GM10248 (cell line): ENCODE measurements at places on chromosomes 7 and 10.

DNA sequence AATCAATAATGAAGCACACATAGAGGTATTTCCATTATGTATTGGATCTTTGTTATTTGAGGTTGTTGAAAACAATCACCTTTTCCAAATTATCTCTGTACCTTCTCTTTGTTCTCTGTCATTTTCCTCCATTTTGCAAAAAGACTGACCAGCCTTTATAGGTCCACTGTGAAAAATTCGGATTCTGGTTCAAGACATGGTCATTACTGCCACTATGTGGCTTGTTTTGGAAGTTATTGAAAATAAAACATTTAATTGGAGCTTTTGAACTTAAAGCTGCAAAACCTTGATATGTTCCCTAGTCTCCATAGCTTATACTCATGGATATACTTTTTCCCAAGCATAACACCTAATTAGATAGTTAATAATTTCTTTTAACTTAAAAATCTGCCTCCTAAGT, 1094.4 kb downstream of the NRG3 start:
- DNase-seq = no peak

DNA sequence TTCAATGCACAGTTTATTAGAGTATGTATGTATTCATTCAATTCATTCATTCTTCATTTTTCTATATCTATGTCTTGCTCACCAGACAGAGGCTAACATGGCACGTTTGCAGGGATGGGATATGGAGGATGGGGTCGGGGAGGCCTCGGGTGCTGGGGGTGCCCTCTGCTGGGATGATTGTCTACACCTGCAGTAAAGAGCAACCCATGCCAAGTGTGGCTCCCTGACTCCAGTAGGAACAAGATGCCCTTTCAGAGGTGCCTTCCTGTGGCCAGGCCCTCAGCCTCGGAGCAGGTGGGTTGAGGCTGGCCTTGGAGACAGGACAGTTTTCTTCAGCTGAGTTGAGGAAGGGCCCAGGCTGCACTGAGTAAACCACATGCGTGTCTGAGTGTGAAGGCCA, 157.2 kb downstream of the SH2D4B start:
- no peak for DNase-seq

DNA sequence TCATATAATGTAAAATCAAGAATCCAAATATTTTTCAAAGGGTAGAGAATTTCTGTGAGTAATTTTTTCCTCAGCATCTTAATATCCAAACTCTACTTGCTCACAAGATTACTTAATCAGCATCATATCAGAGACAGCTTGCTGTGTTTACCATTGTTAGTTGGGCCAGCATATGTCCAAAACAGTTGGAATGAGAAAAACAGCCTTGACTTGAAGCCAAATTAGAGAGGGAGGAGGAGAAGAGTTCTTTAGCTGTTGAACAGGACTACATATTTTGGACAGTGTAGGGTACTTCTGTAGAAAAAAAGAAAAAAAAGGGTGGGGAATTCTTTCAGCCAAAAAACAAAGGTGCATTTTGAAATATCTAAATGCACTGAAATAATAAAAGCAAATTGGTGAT, 69.8 kb downstream of the HDAC9 start:
- no peak for DNase-seq

DNA sequence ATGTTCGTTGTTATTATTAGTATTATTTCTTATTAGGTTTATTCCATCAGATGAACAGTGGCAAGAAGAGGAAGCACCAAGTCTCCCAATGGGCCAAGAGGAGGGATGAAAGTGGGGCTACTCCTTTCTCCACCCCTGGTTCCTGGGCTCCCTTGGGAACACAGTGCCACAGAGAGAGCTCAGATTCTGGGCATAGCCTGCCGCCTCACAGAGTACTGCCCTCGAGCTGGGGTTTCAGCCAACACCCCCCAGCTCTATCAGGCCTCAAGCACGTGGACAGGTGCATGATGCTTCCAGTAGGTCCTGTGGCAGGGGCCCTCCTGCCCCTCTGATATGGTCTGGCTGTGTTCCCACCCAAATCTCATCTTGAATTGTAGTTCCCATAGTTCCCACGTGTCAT, 103.6 kb upstream of the RNF32 start:
- no peak for DNase-seq

GRCh38 chr7:157465891-157466866, 129.4 kb downstream of the DNAJB6 start:
- no peak for DNase-seq

DNA sequence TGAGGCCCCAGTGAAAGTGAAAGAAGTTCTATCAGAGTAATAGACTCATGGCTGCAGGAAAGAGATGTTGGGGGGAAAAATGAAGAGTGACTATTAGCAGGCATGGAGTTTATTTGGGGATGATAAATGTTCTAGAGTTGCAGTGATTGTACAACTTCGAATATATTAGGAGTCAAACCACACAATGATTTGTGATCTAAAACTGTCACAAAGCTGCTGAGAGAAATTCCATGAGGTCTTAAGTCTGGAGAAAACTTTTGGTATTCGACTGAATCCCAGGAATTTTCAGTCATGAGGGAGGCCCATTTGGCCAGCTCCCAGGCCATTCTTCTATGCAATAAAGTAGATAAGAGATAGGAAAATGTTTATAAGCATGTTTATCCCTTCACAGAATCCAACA, 55.9 kb upstream of the UNC5B start:
- DNase-seq = no peak

GRCh38 chr10:121076776-121077715, 225.9 kb downstream of the WDR11 start:
- DNase-seq = no peak
